ENCODE measurements at places on chromosomes 4 and X.

DNA sequence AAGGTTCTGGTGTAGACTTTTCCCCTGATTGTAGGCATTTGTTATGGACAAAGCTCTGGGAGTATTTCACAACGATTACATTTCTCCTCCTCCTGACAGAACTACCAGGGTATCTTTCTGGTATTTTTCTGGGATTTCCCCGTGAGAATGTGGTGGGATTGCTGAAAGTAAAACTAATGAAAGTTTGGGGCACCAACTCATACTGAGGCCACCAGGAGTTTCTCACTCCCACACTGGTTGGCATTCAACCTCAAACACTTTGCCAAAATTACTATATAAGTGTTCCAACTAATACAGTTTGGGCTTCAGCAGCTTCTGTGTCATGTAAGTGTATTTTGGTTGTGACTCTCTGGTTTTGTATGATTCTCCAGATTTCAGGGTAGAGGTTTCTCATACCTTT is 855.1 kb downstream of the GLUD2 start:
- DNase-seq = no peak

DNA sequence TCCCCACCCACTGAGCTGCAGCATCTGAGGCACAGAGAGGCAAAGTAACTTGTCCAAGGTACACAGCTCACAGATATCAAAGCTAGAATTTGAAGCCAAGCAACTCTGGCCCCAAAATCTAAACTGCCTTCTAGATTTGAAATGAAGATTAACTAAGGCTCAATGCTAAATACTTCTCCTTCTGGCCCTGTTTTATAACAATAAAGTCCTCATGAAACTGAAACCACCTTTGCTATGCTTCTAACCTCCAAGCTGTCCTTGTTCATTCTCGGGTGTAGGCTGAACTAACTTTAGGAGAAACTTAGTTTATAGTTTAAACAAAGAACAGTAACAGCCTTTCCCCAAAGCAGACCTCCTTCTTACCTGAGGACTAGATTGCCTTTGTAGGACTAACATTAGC is 93.6 kb downstream of the DCTD start:
- DNase-seq = no peak

- DNase-seq = no peak
Observed at GRCh38 chr4:52312722-52313121, 261.6 kb downstream of the SPATA18 start.

DNA sequence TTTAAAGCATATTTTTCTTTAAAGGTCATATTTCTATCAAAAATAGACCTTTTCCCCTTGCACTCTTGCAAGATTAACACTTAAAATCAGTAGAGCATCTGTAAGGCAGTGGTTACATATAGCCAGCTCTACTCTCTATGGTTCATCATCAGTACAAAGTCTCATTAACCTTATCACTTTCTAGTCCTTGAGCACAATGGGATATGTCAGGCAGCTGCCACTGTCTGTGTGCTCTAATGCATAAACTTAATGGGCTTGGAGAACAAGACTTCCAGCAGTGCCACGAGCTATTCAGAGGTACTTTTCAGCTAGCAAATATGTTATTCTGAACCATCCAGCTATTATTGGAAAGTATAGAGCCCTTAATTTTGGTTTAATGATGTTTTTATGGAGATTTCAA is 393.7 kb downstream of the GASK1B start:
- DNase-seq = peak; percentile 60

GRCh38 chrX:43664258-43664657 is 8.2 kb downstream of the MAOA start:
- no peak for DNase-seq

DNA sequence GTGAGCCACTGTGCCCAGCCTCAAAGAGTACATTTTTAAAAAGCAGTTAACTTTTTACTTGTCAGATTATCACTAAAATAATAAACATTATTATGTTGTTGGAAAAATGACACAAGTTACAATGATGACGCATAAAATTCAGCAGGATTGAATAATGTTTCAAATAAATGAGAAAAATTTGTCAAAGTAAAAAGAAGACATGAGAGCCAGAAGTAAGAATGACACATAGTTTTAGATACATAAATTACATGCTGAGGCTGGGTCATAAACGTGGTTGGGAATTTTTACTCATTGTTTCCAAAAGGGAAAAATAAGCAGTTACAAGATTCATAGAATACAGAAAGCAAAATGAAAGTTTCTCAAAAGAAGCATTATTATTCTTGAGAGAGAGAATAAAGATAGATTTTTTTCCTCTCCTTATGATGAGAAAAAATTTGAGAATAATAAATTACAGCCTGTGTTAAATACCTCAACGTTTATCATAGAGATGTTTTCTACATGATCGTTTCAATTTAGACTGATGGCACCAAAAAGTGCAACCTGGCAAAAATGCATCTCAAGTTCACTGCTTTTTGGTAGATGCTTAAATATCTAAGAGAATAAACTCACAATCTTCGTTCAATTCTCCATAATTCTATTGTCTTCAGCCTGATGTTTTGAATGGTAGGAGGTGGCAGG is 40.4 kb downstream of the GUCY1B1 start:
- no peak for DNase-seq
